Spleen (tissue), 13 donors: ENCODE measurements at places on chromosomes 5 and 9. TPM values are rescaled to one million over a fixed set of nuclear protein-coding genes. Genes with fewer than 3 reads are reported as not detected.

Gene NEK6
- polyA plus RNA-seq, result 19.7 TPM

Gene RNF180
- polyA plus RNA-seq, result 0.72 TPM

Gene ADGRD2
- not detected for polyA plus RNA-seq

Gene PCDHA12
- polyA plus RNA-seq, result not detected

- H3K4me3 ChIP-seq, result peak within 1 kb of the TSS; percentile 72
- H3K4me1 ChIP-seq, result peaks cover 18% of the 10 kb centered on the region
- H3K36me3 ChIP-seq, result no peaks in the 10 kb centered on the region
- peak within 1 kb of the TSS; percentile 55 for H3K27ac ChIP-seq
- DNase-seq, result no peak
Observed at GRCh38 chr9:135479469-135480052, at the start of gene PPP1R26. Gene PPP1R26, plus strand, starts transcription at chr9:135479782. Its CDS starts 4,729 bp downstream, at chr9:135484511.

DNA sequence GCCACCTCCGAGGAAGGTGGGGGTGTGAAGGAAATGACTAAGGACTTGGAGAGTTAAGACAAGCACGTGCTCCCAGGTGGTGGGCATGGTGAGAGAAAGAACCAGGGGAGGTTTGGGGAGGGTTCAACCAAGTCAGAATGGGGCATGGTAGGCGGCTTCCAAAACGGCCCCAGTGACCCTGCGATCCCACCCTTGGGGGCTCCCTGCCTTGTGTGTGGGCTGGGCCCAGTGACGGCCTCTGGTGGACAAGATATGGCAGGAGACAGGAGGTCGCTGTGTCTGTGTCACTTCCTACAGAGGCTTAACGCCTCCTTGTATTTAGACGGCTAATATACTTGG lies 51.3 kb upstream of the IRX4 start:
- no peak for DNase-seq
- H3K27ac ChIP-seq, result no peak overlapping the region
- peaks cover 78% of the 10 kb centered on the region for H3K27me3 ChIP-seq
- H3K4me1 ChIP-seq, result peaks cover 13% of the 10 kb centered on the region

DNA sequence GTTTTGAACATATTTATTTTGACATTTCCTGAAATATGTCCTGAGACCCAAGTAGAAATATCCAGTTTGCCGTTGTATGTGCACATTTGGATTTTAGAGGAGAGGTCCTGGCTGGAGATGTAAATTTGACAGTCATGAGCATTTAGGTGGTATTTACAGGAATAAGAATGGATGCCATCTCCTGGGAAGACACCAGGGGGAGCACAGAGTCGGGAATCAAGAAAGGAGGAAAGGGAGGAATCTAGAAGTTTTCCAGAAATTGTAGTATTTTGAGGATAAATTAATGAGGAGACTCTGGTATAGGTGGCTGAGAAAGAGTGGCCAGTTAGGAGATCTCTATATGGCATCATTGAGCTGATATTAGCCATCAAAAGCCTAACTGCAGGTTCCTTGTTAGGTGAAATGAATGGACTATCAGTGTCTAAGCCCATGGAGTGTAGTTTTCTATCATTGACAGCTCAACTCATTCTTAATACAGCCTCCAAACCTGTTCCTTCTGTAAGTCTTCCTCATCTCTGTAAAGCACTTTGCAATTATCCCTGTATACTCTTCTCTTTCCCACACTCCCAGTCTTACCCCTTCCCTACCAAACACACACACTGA lies 7.2 kb downstream of the GAPT start:
- H3K36me3 ChIP-seq, result peaks cover 8% of the 10 kb centered on the region
- H3K4me1 ChIP-seq, result peaks cover 20% of the 10 kb centered on the region

- peak overlapping the region; percentile 10 for H3K27ac ChIP-seq
- no peaks in the 10 kb centered on the region for H3K27me3 ChIP-seq
- no peak for DNase-seq
- no peaks in the 10 kb centered on the region for H3K4me1 ChIP-seq
- peak overlapping the region; percentile 5 for H3K4me3 ChIP-seq
- no peaks in the 10 kb centered on the region for H3K36me3 ChIP-seq
Observed at GRCh38 chr9:70868661-70869652, 252.5 kb downstream of the TRPM3 start.

- DNase-seq, result no peak
- H3K4me1 ChIP-seq, result no peaks in the 10 kb centered on the region
- H3K27ac ChIP-seq, result no peak overlapping the region
- no peak overlapping the region for H3K4me3 ChIP-seq
- H3K27me3 ChIP-seq, result no peaks in the 10 kb centered on the region
Observed at GRCh38 chr9:15755660-15756059, 202.8 kb downstream of the CCDC171 start.

DNA sequence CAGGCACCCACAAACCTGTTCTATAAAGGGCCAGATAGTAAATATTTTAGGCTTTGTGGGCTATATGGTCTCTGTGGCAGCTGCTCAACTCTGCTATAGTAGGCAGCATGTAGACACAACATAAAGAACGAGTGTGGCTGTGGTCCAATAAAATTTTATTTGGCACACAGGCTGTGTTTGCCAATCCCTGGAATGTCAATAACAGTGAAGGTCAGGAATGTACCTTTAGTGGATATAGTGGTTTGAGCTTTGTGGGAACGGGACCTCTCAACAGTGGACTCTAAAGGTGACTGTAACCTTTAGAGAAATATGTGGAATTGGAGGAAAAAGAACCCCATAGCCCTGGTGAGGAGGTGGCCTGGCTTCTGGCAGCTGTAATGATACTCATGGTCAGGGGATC lies 145.2 kb downstream of the MAST4 start:
- H3K4me3 ChIP-seq, result no peak overlapping the region
- no peak for DNase-seq
- no peaks in the 10 kb centered on the region for H3K36me3 ChIP-seq
- peaks cover 27% of the 10 kb centered on the region for H3K4me1 ChIP-seq
- no peaks in the 10 kb centered on the region for H3K27me3 ChIP-seq

DNA sequence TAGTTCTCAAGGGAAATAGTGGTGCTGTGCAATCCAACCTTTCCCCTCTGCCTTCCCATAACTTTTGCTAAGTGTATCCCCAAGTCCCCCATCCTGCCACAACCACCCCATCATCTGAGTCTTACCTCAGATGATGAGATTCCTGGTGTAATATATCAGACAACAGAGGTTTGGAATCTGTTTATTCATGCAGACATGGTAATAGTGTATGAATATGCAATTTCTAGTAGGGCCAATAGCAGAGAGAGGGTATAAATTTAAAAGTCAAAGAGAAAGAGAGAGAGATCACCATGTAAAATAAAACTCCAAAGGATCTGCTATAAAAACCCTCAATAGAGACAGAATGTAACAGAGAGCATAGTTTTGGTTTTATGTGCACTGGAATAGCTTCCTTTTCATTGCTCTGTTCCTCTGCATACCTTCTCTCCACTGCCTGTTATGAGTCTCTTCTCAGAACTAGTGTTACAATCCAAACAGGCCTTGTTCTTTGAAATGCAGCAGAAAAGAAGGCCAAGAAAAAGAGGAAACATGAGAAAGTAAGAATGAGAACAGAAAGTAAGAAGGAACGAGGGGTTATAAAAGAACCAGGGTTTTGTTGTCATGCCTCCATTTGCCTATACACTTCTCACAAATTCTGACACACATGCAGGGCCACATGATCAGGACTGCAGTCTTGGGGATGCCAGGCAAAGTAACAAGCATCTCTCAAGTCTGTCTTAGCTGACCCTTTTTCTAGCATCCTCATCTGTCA lies 278.0 kb downstream of the CETN3 start:
- no peaks in the 10 kb centered on the region for H3K36me3 ChIP-seq
- no peaks in the 10 kb centered on the region for H3K27me3 ChIP-seq
- H3K4me1 ChIP-seq, result no peaks in the 10 kb centered on the region

DNA sequence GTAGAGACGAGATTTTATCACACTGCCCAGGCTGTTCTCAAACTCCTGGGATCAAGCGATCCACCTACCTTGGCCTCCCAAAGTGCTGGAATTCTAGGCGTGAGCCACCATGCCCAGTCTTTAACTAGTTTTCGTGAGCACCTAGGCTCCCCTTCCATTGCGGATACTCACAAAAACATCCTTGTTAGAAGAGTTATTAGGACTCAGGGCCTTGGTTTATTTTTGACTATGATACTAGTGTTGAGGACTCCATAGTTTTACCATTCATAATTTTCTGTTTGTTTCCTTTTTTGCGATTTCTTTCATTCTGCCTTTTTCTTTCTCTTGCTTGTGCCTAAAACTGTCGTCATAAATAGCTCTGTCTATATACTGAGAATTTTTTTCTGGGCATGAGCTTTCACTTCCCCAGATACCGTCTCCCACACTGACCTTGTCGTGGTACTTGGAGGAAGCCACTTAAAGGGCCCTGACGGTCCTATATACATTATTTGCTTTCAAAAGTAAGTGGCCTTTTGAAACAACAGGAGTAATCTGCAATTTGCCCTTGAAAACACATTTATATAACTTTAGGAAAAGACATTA lies 5.2 kb downstream of the F2R start:
- peak overlapping the region; percentile 83 for H3K27ac ChIP-seq
- peaks cover 57% of the 10 kb centered on the region for H3K4me1 ChIP-seq
- no peaks in the 10 kb centered on the region for H3K27me3 ChIP-seq
- no peaks in the 10 kb centered on the region for H3K36me3 ChIP-seq

- no peaks in the 10 kb centered on the region for H3K36me3 ChIP-seq
- no peak overlapping the region for H3K27ac ChIP-seq
- H3K4me3 ChIP-seq, result no peak overlapping the region
- H3K27me3 ChIP-seq, result no peaks in the 10 kb centered on the region
Observed at GRCh38 chr9:23768861-23769260, 57.2 kb downstream of the ELAVL2 start.

- H3K27me3 ChIP-seq, result no peaks in the 10 kb centered on the region
- H3K4me1 ChIP-seq, result peaks cover 100% of the 10 kb centered on the region
- DNase-seq, result no peak
- H3K4me3 ChIP-seq, result peak overlapping the region; percentile 20
- no peaks in the 10 kb centered on the region for H3K36me3 ChIP-seq
- peak overlapping the region; percentile 85 for H3K27ac ChIP-seq
Observed at GRCh38 chr9:110126499-110126941, 81.4 kb downstream of the C9orf152 start.

DNA sequence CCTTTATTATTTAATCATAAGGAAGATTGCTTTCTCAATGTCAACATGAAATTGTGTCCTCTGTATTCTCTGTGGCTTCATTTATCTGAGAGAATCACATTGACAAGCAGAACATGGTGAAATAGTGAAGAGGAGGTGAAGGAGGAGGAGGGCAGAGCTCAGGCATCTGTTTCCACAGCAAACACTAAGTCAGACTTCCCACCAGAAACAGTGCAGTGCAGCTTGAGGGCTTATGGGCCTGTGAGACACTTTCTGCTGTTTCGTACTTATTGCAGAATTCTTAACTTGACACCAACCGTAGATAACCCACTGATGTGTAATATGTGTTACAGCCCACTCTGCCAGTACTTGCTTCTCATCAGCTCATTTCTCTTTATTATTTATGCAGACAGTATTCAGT lies 386.3 kb downstream of the DIRAS2 start:
- H3K27ac ChIP-seq, result peak overlapping the region; percentile 6
- H3K27me3 ChIP-seq, result no peaks in the 10 kb centered on the region
- H3K4me1 ChIP-seq, result no peaks in the 10 kb centered on the region
- H3K36me3 ChIP-seq, result no peaks in the 10 kb centered on the region

DNA sequence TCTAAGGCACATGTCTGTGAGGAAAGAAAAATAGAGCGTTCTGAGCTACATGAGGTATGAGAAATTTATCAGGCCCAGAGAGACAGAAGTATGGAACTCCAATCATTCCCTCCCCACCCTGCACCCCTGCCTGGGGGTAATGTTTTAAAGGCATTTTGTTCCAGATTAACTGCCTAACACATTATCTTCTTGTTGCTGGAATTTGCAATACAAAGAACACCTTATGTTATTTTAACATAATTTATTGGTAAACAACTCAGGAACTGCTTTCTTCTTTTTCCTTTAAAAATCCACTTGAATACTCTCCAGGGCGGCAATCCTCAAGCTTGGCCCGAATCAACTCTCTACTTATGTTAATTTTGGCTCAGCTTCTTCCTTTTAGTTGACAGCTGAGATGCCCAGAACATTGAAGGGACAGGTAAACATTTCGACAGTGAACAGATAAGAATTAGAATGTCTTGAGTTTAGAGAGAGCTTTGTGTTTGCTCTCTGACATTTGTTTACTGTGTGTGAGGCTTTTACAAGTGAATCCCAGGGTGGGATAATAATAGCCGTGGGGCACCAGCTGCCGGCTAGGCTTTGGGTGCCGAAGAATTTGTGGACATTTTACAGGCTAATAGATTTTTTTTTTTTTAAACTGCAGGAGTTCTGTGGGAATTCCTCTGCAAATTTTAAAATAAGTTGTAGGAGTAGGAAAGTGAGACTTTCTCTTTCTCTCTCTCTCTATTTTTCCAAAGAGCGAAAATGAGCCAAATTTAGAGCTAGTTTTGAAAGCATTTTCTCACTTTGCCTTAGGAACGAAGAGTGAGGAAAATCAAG lies 96.4 kb upstream of the TAF11L2 start:
- no peaks in the 10 kb centered on the region for H3K4me1 ChIP-seq
- H3K27ac ChIP-seq, result no peak overlapping the region
- H3K4me3 ChIP-seq, result no peak overlapping the region
- DNase-seq, result no peak
- no peaks in the 10 kb centered on the region for H3K27me3 ChIP-seq

- H3K36me3 ChIP-seq, result peaks cover 46% of the 10 kb centered on the region
- no peaks in the 10 kb centered on the region for H3K27me3 ChIP-seq
- H3K27ac ChIP-seq, result no peak overlapping the region
- no peak overlapping the region for H3K4me3 ChIP-seq
- H3K4me1 ChIP-seq, result no peaks in the 10 kb centered on the region
Observed at GRCh38 chr5:137622850-137623249, 113.0 kb downstream of the KLHL3 start.

DNA sequence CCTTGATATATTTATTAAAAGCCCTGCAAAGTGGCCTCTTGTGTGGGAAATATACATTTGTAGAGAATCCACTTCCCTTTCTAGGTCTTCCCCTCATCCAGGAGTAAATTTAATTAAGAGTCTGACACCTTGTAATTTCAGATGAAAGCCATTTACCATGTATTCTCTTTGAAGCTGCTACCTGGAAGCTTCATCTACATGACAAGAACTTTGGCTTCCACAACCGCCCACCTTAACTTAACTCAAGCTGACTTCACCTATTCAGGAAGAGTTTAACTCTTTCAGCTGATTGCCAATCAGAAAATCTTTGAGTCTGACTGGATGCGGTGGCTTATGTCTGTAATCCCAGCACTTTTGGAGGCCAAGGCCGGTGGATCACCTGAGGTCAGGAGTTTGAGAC lies 899.9 kb downstream of the TAF11L14 start:
- no peaks in the 10 kb centered on the region for H3K36me3 ChIP-seq
- no peaks in the 10 kb centered on the region for H3K4me1 ChIP-seq
- no peaks in the 10 kb centered on the region for H3K27me3 ChIP-seq

DNA sequence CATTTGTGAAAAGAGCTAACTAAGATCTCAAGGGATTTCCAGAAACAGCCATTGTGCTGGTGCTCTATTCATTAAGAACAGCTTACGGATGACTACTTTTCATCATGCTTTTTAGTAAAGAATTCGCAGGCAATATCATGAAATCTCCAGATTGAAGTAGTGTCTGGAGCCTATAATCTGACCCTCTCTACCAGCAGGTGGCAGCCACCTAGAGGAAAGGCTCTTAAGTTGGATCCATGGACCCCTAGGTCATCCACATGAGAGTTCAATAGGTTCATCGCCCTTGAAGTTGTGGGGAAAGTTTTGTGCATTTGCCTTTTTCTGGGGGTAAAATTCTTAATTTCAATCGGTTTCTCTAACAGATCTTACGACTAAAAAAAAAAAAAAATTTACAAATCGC lies 82.3 kb downstream of the SLC1A3 start:
- no peak overlapping the region for H3K4me3 ChIP-seq
- H3K27me3 ChIP-seq, result peaks cover 5% of the 10 kb centered on the region
- no peaks in the 10 kb centered on the region for H3K36me3 ChIP-seq
- peaks cover 5% of the 10 kb centered on the region for H3K4me1 ChIP-seq
- no peak for DNase-seq
- H3K27ac ChIP-seq, result no peak overlapping the region

- H3K4me1 ChIP-seq, result peaks cover 84% of the 10 kb centered on the region
- peak overlapping the region; percentile 40 for H3K4me3 ChIP-seq
- peak overlapping the region; percentile 74 for H3K27ac ChIP-seq
- peak; percentile 82 for DNase-seq
Observed at GRCh38 chr5:151085517-151086041, 4.7 kb upstream of the TNIP1 start.
